Endothelial cell of umbilical vein (primary cell): ENCODE measurements at places on chromosomes 4 and X. TPM values are rescaled to one million over a fixed set of nuclear protein-coding genes. Genes with fewer than 3 reads are reported as not detected.

The LEF1 gene
- total RNA-seq: 0.46 TPM in 1 of 2 replicates, not detected in the other

DNA sequence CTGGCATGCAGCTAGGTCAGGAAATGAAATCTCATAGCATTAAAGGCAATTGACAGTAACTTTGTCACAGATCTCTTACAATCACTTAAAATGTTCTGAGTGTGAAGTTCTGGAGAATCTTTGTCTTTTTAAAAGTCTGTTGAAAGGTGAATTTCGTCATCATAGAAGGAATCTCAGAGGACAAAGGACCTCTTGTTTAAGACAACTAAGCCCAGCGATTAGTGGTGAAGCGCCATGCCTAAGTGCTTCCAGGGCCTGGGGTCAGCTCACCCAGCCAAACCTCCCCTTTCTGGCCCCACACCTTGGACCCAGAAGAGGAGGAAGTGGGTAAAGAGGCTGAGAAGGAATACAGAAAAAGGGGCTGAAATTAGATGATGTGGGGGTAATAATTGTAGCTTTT lies 8.5 kb downstream of the FRMD7 start:
- no peak overlapping the region for H3K27ac ChIP-seq
- no peaks in the 10 kb centered on the region for H3K4me1 ChIP-seq
- H3K36me3 ChIP-seq: no peaks in the 10 kb centered on the region
- H3K27me3 ChIP-seq: no peaks in the 10 kb centered on the region

GRCh38 chrX:12958059-12958458 lies 16.9 kb upstream of the TMSB4X start:
- no peak overlapping the region for H3K4me3 ChIP-seq
- no peak overlapping the region for H3K27ac ChIP-seq
- H3K36me3 ChIP-seq: no peaks in the 10 kb centered on the region
- no peak for DNase-seq

DNA sequence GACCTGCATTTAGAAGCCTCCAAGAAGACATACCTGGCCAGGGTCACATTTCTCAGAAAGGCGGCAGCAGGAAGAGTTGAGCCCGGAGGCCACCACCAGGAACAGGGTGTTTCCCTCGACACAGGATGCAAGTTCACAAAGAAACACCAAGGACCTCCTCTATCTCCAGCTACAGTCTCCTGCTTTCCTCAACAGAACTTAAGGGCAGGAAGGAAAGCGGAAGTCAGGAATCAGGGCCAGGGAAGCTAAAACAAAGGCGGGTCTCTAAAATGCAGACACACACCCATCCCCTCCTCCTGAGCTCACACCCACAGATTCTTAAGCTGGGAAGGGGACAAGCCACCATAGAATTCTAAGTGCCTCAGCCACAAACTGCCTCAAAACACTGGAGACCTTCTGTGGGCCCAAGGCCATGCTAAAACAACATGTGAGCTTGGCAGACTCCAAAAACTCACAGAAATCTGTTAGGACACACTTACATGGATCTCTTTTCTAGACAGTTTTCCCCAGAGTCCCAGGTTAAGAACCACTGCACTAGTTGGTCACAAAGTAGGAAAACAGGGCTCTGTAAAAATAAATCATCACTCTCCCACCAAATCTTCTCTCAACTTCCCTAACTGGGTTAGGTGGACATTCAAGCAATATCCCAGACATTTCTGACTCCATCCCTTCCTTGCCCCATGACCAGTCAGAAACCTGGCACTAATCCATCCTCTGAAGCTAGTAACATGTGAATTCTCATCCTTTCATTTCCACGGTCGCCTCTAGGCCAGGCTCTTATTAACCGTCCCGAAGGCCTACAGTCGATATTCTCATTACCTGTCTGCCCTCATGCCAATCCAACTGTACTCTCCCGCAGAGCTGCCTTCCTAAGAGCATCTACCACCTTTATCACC lies 163.2 kb downstream of the APBB2 start:
- H3K36me3 ChIP-seq: no peaks in the 10 kb centered on the region
- H3K27ac ChIP-seq: peak overlapping the region; percentile 49
- no peak overlapping the region for H3K4me3 ChIP-seq

DNA sequence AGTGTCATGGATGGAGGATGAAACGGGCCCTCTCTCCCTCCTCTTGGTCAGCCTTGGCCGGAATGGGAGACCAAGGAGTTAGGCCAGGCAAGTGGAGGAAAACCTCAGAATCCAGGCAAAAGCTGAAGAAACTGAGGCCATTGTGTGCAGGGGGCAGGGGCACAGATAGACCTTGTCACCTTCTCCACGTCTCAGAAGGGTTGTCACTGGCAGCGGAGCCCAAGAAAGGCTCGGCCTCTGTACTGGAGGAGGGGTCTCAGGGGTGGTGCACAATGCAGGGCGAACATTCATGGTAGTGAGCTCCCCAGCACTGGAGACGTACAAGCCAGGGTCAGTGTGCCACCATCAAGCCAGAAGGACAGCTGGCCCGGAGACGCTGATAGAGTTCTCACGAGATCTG lies 139.5 kb downstream of the CPZ start:
- no peaks in the 10 kb centered on the region for H3K27me3 ChIP-seq
- no peaks in the 10 kb centered on the region for H3K4me1 ChIP-seq
- DNase-seq: no peak
- no peaks in the 10 kb centered on the region for H3K36me3 ChIP-seq
- H3K27ac ChIP-seq: no peak overlapping the region
- H3K4me3 ChIP-seq: no peak overlapping the region

DNA sequence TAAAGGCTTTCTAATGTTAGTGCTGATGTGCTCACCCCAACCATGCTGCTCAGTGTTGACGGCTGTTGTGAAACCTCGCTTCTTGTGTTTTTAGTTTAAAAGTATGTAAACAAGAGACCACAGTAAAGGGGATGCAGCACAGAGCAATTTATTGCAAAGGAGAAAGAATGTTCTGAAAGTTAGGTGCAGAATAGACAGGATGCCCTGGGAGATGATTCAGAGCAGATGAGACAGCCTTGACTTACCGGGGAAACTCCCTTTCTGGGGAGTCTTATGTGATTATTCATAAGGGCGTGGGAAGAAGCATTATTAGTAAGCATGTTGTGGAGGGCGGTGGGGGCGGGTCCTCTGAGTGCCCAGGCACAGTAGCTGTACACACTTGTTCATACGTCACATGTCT lies 47.7 kb downstream of the EVC start:
- no peaks in the 10 kb centered on the region for H3K36me3 ChIP-seq
- H3K27ac ChIP-seq: peak overlapping the region; percentile 63
- peak; percentile 78 for DNase-seq
- no peaks in the 10 kb centered on the region for H3K27me3 ChIP-seq
- peaks cover 16% of the 10 kb centered on the region for H3K4me1 ChIP-seq
- H3K4me3 ChIP-seq: no peak overlapping the region

The NIPAL1 gene
- 1.4 and 1.7 TPM in 2 replicates for total RNA-seq

The ZDHHC15 gene
- not detected in 2 replicates for total RNA-seq

DNA sequence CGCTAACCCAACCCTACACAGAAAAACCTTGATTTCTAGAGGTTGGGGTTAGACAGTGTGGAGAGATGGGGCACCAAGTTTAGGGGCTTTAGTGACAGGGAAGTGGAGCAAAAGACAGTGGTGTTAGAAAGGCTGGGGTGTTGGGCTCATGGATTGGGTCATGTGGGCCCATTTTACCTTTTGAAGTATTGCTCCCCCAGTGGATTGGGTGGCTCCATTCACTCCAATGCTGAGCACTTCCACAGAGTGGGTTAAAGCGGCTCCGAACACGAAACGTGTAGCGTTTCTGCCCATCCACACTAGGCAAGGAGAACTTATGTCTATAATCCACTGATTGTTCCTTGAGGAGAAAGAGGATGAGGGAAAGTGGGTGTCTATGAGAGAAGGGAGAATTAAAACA lies 2.3 kb downstream of the IL2RG start:
- H3K27ac ChIP-seq: no peak overlapping the region
- H3K27me3 ChIP-seq: peaks cover 4% of the 10 kb centered on the region
- no peaks in the 10 kb centered on the region for H3K36me3 ChIP-seq

- H3K36me3 ChIP-seq: no peaks in the 10 kb centered on the region
- no peak overlapping the region for H3K4me3 ChIP-seq
- H3K27ac ChIP-seq: no peak overlapping the region
- no peaks in the 10 kb centered on the region for H3K27me3 ChIP-seq
- no peak for DNase-seq
- no peaks in the 10 kb centered on the region for H3K4me1 ChIP-seq
Observed at GRCh38 chrX:5324546-5324945, 904.1 kb downstream of the NLGN4X start.

The TRIML2 gene
- not detected in 2 replicates for total RNA-seq
